Activated T-cell treated with anti-CD3 and anti-CD28 coated beads, Interleukin-2, amount 50 U/mL, for 48 hours (primary cell): ENCODE measurements at places on chromosomes 5 and 9.

DNA sequence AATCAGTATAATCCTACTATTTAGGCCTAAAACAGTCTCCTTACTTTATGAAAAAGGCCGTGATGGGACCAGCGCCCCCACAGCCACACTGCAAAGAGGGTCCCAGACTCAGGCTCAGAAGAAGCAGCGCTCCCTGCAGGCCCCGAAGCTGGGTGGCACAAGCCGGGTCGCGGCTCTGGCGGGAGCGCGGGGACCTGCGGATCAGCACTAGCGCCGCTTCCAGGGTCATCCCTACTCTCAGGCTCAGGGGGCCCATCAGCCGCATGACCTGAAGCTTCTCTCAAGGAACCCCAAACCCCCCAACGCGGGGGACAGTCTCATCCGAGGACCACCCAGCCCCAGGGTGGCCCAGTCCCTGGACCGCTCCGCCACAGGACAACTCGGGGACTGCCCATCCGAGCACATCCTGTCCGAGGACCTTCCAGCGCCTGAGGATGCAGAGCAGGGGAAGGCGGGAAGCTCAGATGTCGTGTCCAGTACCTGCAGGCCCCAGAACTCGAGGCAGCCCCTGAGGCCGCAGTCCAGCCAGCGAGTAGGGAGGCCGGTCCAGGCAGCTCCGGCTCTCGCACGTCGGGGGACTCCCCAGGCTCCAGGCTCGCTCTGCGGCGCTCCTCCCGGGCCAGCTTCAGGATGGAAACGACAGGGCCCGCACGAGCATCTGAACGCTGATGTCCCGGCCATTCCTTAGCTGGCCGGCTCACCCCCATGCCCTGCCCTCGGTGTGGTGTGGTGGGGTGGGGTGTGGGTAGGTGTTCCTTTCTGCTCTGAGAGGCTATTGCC, 32.4 kb upstream of the CDK20 start:
- DNase-seq: no peak

DNA sequence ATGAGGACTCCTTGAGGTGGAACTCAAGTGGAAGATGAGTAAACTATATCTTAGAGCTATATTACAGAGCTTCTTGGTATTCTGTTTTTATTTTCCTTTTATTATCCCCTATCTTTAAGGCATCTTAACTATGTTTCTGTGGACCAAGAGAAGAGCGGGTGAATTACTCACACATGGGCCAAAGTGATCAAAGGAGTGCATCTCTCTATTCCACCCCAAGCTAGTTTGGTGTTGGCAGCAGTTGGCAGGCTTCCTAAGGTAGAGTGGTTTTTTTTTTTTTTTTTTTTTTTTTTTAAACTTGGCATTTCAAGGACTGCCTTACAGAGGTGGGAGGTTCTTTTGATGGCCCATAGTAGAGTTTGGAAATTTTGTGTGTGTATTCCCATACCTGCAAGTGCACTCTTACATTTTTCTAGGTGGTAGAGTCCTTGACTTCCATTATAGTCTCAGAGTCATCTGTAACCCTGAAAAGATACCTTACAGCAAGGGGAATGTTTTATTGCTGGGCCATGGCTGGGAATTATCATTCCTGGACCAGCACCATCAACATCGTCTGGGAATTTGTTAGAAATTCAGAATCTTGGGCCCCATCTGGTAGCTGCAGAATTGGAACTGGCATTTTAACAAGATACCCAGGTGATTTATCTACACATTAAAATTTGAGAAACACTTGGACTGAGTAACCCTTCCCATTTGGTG, 51.0 kb downstream of the ARHGAP26 start:
- no peak for DNase-seq

DNA sequence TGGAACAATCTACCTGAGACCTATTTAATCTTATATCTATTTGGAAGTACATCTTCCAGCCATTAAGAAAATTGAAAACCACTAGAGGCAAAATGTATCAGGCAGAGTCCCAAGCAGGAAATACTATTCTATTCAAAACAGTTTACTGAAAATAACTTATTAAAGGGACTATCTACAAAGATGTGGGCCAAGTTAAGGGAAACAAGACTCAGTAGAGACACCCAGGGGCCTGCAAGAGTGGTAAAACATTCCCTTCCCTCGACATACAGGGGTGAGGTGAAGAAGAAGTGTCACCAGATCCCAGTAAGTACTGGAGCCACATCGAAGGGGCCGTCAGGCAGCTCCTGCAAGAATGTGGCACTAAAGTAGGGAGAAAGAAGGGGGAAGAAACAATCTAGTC, 12.1 kb upstream of the NRG2 start:
- no peak for DNase-seq

DNA sequence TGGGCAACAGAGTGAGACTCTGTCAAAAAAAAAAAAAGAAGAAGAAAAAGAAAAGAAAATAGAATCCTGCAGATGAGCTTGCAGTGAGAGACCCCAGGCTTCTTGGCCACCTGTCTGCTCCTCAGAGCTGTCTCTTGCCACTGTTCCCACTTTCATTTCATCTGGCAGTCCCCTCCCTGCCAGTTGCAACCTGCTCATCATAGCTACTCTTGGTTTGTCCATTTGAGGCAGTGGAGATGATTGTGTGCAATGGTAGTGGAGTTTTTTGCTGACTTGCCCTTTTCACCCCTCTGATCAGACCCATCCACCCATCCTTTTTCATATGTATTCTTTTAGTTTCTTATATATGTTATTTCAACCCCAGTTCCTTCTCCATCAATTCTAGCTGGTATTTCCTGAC, 28.7 kb downstream of the ANKRD33B start:
- DNase-seq: no peak

GRCh38 chr5:67255881-67256280, 59.3 kb upstream of the CD180 start:
- DNase-seq: no peak

DNA sequence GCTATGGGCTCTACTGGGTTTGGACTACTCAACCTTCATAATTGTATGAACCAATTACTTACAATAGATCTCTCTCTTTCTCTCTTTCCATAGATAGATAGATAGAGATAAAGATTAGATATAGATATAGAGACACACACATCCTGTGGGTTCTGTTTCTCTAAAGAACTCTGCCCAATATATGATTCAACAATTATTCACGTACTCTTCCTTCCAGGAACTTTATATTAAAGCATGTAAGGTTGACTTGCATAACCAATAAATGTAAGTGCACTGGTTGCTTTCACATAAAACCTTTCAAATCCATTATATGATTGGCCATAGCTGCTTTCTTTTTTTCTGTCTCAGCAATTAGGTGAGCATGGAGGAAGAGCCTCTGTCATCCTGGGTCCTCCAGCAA, 46.7 kb upstream of the CDH18 start:
- DNase-seq: no peak
